ENCODE measurements at places on chromosomes 16 and 17.

GRCh38 chr17:82970818-82971590 lies 108.4 kb upstream of the METRNL start:
- no peak for DNase-seq

- no peak for DNase-seq
Observed at GRCh38 chr17:39239640-39240314, 14.0 kb upstream of the STAC2 start.

GRCh38 chr17:39801055-39801454 lies 63.1 kb downstream of the IKZF3 start:
- no peak for DNase-seq

- no peak for DNase-seq
Observed at GRCh38 chr16:50501251-50501650, 46.9 kb upstream of the NKD1 start.

DNA sequence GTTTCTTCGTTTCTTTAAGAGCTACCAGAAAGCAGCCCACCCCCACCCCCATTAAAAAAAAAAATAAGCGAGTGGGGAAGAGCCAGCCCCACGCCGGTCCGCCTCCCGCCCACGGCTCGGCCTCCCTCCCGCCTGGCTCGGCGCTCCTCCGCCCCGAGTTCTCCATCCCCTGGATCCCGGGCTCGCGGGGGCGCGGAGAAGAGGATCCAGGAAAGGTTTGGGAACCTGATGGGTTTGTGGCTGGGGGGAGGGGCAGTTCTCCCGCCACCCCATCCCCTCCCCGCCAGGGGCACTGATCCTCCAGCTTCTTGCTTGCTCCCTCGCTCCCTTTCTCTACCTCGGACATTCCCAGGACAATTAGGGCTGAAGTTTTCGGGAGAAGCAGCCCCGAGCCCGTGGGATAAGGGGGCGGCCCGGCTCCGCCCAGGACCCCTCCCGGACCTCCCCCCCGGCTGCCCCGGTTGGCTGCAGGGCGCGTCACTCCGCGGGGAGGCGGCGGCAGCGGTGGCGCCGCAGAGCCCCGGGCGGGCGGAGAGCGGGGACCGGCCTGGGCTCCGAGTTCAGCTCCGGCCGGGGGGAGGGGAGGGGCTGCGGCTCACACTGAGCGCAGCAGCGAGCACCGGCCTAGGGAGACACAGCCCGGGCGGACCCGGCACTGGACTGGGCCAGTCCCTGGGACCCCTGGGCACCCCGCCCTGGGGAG lies 1.0 kb upstream of the SALL1 start:
- DNase-seq = no peak

GRCh38 chr17:6241381-6241780 lies 171.2 kb downstream of the WSCD1 start:
- DNase-seq = no peak

- no peak for DNase-seq
Observed at GRCh38 chr16:57283959-57284208, 588 bp downstream of the PLLP start.

GRCh38 chr17:39069114-39069756 lies 82.2 kb downstream of the PLXDC1 start:
- peak; percentile 45 for DNase-seq

GRCh38 chr17:49632201-49632600 lies 45.7 kb downstream of the SPOP start:
- DNase-seq = no peak

DNA sequence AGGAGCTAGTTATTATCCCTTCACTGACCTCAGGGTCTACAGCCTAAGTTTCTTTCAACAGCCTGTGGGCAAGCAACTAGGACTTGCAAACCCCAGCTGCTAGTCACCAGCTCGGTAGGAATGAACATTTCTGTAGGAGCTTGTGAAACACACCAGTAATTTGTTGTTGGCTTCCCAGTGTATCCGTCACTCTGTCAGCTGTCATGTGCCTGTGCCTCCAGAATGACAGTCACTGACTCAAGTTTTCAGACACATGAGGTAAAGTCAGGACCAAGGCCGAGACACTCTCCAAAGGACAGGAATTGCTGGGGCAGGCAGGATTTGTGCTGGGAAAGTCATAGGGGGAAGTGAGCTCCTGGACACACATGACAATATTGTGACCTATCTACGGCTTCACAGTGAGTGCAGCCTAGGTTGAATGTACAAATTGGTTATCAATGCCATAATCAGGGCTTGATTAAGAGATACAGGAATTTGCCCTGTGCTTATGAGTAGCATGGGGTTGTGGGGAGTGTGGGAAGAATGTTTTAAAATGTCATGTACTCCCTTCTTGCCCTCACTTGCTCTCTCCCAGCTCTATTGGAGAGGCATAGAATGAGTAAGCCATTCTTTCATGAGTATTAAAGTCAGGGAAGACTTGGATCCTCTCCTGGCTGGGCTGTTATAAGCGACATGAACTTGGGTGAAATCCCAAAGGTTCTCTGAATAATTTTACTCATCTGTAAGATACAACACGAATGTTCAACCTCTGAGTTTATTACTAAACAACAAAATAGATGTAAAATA lies 391.4 kb downstream of the UTP18 start:
- no peak for DNase-seq

DNA sequence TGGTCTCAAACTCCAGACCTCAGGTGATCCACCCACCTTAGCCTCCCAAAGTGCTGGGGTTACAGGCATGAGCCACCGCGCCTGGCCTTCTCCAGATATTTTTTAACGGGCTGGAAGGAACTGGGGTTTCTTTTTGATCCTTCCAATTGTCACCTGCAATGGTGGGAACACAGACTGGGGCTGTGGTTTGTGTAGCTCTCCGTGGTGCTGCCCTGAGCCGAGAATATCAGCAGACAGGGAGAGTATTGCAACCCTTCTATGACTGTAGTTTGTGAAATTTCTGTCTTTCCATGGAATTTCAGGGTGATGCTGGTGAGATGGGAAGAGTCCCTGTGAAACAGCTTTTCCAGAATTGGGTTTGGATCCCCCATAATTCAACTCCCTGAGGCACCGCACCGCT lies 263.5 kb downstream of the ENGASE start:
- no peak for DNase-seq

DNA sequence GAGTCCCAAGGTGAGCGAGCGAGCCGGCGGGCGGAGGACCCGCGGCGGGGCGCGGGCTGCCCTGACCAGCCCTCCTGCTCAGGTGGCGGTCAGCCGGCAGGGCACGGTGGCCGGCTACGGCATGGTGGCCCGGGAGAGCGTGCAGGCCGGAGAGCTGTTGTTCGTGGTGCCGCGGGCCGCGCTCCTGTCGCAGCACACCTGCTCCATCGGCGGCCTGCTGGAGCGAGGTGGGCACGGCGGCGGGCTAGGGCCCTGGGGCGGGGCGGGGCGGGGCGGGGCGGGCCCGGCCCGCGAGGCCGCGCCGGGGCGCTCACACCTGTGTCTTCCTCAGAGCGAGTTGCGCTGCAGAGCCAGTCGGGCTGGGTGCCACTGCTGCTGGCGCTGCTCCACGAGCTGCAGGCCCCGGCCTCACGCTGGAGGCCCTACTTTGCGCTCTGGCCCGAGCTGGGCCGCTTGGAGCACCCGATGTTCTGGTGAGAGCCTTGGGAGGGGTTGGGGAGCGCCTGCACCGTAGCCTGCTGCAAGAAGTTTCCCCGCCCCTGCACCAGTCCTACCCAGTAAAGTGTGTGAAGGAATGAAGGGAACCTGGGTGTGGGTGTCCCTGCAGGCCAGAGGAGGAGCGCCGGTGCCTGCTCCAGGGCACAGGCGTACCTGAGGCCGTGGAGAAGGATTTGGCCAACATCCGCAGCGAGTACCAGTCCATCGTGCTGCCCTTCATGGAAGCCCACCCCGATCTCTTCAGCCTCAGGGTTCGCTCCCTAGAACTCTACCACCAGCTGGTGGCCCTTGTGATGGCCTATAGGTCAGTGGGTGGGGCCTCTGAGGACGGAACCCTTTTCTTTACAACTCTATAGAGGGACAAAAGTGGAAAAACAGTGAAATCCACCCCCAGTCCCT lies 802 bp downstream of the SETD6 start:
- DNase-seq = peak; percentile 49

DNA sequence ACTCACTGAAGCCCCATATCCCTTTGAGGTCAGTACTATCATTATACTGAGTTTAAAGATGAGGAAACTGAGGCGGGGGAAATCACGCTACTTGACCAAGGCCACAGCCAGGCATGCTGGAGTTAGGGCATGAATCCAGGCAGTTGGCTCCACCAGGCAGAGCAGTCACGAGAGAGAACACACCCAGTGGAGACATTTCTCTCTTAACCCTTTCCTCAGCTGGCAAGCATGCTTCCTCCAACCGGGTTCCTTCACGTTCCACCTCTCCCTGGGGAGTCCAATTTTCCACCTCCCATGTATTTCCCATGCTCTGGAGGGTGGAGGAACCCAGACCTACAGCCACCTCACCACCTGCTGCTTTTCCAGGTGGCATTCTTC lies 32.8 kb downstream of the VAC14 start:
- DNase-seq = no peak

- DNase-seq = no peak
Observed at GRCh38 chr17:32475258-32475657, 11.5 kb upstream of the CDK5R1 start.

DNA sequence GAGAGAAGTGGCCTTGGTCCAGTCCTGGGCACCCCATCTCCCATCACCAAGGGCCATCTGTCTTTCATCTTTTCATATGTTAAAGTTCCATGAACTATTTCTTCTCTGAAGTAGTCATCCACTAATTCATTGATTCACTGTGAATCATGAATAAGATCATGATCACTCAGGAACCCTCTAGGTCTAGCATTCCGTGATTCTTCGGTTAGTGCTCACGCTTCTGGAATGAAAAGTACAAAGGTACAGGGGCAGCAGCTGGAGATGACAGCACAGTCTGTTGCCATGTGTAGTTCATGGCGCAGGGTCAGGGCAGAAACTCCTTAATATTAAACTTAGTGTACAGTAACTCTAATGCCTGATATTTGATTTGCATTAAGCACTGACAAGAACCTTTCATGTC lies 127.1 kb downstream of the CDH13 start:
- DNase-seq = no peak

DNA sequence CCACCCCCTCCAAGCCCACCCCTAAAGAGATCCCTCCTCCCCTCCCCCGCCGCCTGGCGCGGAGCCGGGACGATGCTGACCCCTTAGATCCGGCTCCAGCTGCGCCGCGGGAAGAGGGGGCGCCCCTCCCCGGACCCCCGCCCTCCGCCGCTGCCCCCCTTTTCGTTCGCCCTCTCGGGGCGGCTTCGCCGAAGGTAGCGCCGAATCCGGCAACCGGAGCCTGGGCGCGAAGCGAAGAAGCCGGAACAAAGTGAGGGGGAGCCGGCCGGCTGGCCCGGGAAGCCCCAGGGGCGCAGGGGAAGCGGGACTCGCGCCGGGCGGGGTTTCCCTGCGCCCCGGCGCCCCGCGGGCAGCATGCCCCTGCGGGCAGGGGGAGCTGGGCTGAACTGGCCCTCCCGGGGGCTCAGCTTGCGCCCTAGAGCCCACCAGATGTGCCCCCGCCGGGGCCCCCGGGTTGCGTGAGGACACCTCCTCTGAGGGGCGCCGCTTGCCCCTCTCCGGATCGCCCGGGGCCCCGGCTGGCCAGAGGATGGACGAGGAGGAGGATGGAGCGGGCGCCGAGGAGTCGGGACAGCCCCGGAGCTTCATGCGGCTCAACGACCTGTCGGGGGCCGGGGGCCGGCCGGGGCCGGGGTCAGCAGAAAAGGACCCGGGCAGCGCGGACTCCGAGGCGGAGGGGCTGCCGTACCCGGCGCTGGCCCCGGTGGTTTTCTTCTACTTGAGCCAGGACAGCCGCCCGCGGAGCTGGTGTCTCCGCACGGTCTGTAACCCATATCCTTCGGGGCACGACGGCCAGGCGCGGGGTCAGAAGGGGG lies 623 bp downstream of the CACNA1G start:
- no peak for DNase-seq

DNA sequence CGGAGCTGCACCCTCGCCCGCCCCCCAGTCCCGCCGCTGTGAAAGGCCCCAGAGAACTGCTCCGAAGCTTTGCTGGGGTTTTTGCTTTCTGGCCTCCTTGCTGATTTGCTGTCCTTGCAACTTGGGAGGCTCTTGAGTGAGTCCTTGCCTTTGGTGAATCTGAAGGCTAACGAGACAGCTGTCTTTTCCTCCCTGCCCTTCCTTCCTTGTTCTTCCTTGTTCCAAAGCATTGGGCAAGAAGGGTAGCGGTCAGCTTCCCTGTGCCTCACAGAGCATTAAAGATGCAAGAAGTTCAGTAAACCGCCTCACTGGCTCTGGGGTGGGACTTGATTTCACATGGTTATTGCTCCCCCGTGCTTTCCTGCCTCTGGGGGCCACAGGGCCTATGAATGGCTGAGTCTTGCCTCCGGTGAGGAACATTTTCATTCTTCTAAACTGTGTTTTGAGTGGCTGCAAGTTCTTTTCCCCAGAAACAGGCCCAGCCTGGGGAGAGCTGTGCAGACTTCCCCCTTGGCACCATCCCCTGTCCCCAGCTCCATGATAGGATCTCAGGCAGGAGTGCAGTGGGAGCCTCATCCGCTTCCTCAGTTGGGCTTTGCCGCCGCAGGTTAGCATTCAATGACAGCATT lies 1.4 kb downstream of the YPEL2 start:
- DNase-seq = peak; percentile 53

- DNase-seq = no peak
Observed at GRCh38 chr17:42967925-42968324, 3.7 kb upstream of the AARSD1 start.

DNA sequence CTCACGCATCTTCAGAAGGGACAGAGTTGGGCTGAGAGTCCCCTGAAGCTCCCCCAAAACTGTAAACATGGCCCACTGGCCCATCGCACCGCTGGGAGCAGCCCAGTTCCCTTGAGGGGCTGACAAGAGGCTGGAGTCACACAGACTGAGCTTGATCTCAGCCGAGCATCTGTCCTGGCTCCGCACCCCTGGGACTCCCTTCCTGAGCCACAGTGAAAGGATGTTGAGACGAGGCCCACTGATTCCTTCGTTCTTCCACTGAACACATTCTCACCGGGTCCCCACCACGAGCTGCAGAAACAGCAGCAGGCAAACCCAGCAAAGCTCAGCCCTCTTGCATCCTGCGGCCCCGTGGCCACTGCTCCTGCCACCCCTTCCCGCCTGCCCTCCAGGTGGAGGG lies 145.9 kb upstream of the CIBAR2 start:
- DNase-seq = no peak

GRCh38 chr16:16038950-16039349 lies 89.5 kb downstream of the ABCC1 start:
- no peak for DNase-seq

DNA sequence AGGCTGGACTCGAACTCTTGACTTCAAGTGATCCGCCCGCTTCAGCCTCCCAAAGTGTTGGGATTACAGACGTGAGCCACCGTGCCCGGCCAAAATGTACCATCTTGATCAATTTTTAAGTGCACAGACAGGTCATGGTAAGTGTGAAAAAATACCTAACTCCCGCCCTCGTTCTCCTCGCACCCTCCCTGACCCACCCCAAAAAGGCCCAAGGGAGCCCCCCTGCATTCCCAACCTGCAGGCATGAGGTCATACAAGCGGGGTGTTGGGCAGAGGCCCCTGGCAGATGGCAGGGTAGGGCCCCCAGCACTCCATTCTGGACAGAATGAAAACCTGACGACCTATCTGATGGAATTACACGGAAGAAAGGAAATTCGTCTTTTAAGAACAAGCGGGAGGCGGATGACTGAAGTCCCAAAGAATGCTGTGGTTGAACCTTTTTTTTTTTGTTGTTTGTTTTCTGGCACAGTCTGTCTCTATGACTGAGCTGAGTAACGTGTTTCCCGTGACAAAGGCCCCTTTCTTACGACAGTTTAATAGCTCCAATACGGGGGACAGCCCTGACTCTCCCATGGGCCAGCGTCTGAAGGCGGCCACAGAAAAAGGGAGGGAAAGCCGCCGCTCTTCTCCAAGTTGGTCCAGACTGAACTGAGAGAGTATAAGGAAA lies 376.4 kb downstream of the SLC39A11 start:
- DNase-seq = no peak

- DNase-seq = no peak
Observed at GRCh38 chr17:55702150-55702549, 20.5 kb downstream of the TMEM100 start.

- DNase-seq = no peak
Observed at GRCh38 chr16:75763204-75763603, 36.9 kb upstream of the CPHXL start.

All from HL-60 (cell line).